CD4-positive, alpha-beta memory T cell (primary cell): ENCODE measurements at places on chromosomes 7 and 10.
A peak's percentile ranks its signal among the peaks of the same experiment; 100 is the strongest.

DNA sequence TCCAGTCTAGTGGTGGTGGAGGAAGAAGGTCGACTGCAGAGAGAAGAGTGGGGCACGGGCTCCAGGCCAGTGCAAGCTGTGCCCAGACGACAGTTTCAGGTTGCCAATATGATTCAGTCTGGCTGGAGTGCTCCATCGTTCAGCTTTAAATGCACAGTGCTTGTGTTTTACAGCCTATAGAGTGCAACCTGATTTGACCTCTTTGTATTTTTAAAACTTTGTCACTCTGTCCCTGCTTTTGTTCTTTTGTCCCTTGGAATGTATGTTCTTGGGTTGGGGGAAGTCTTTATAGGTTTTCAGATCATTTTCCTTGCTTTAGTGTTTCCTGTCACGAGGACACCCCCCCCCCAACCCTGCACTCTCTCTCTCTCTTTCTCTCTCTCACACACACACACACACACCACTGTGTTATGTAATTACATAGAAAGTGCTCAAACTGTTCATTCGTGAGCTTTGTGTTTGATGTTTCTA lies 198.0 kb downstream of the CAMK1D start:
- DNase-seq, result no peak

- no peak for DNase-seq
These were observed 306.4 kb upstream of the ZNF32 start for GRCh38 chr10:43955002-43955596.

DNA sequence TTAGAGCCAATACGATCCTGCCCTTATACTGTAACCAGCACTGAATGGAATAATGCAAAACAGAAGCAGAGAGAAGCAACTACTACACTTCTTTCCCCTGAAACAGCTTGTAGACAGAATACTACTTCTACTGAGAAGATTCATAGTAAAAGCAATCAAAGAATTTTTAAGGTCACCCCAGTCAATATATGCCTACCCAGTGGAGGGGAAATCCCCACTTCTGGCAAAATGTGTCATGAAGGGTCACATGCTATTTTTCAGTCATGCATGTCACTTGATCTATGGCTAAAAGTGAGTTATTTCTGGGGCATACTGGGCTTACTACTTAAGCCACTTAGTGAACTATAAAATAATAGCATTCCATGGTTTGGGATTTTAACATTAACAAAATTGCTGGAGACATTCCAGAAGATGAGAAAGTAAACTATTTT lies 25.6 kb downstream of the IRF5 start:
- DNase-seq, result no peak

DNA sequence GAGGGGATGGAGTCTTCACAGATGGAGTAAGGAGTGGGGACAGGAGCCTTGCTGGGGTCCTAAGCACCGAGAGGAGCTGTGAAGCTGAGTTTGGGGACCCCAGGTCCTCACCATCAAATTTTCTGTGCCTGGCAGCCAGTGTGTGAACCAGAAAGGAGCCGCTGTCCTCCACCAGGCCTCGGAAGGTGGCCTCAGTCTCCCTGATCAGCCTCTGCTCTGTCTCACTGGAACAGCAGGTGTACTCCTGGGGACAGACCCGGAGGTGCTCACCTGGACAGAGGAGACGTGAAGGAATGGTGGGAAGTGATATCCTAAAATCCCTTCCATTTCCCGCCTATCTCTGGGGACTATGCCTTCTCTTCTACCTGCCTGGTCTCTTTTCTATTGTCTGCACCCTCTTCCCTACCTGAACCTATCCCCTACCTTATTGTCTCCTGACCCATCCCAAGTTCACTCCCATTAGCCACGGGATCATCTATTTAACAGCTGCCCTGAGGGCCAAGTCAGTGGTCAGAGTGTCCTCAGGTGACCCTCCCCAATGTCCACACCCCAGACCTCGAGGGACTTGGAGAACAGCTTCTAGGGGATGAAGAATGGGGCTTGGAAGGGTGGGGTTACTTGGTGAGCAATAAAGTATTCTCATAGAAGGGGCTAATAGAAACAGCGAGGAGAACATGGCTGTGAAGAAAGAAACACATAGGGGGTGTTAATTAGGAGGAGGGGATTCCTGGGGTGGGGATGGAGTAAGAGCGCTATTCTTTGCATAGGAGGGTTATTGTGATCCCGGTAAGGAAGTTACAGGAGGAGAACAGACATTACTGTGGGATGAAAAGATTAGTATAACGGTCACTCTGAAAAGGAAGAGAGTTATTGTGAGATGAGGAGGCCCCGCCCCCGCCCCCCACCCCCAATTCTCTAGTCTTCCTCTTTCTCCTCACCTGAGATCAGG lies 811 bp downstream of the GPC2 start:
- no peak for DNase-seq

GRCh38 chr10:48574322-48574796 lies 30.5 kb downstream of the ARHGAP22 start:
- DNase-seq, result no peak

GRCh38 chr7:90749262-90749661 lies 153.1 kb downstream of the CDK14 start:
- DNase-seq, result no peak

DNA sequence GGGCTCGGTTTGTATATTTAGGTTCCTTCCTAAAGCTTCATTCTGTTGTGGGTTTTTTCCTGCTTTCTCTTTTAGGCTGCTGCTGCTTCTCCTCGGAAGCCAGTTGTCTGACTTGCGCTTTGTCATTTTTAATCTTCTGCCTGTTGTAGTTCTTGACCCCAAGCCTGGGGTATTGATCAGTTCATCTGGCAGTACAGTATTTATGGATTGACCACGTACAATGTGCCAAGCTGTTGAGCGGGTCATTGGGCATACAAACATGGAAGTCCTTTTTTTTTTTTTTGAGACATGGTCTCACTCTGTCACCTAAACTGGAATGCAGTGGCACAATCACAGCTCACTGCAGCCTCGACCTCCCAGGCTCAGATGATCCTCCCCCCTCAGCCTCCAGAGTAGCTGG lies 4.3 kb downstream of the PROSER2 start:
- DNase-seq, result no peak

DNA sequence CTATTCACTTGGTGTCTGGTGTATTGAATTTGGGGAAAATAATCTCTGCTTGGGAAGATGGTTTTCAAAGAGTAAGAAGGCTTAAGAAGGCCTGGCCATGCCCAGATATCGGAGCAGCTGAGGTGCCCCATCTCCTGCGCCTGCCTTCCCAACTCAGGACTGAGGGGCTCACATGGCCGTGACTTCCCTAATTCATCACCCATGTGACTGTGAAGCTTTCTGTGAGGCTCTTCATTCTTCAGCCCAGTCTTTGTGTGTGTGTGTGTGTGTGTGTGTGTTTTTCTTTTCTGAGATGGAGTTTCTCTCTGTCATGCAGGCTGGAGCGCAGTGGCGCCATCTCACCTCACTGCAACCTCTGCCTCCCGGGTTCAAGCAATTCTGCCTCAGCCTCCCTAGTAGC lies 53.2 kb downstream of the PROSER2 start:
- DNase-seq, result no peak

DNA sequence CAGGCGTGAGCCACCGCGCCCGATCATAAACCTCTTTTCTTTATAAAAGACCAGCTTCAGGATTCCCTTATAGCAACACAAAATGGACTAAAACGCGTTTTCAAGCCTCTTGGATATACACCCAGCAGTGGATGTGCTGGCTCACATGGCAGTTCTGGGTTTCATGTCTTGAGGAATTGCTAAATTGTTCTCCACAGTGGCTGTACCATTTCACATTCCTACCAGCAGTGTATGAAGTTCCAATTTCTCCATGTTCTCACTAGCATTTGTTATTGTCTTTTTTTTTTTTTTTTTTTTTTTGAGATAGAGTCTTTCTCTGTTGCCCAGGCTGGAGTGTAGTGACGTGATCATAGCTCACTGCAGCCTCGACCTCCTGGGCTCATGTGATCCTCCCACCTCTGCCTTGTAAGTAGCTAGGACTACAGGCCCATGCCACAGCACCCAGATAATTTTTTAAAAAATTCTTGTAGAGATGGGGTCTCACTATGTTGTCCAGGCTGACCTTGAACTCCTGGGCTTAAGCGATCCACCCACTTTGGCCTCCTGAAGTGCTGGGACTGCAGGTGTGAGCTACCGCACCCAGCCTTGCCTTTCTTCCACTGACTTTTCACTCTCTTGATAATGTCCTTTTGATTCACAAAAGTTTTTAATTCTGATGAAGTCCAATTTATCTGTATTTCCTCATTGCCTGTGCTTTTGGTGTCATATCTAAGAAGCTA lies 17.4 kb downstream of the TECPR1 start:
- DNase-seq, result no peak

GRCh38 chr10:22016046-22016705 lies 12.6 kb upstream of the DNAJC1 start:
- DNase-seq, result no peak

- DNase-seq, result no peak
These were observed 19.0 kb downstream of the ACTA2 start for GRCh38 chr10:88933564-88933963.

- DNase-seq, result peak; percentile 37
These were observed 46.1 kb downstream of the UBE2H start for GRCh38 chr7:129906700-129907099.

- no peak for DNase-seq
These were observed 177.3 kb upstream of the PFKP start for GRCh38 chr10:2890093-2890492.

DNA sequence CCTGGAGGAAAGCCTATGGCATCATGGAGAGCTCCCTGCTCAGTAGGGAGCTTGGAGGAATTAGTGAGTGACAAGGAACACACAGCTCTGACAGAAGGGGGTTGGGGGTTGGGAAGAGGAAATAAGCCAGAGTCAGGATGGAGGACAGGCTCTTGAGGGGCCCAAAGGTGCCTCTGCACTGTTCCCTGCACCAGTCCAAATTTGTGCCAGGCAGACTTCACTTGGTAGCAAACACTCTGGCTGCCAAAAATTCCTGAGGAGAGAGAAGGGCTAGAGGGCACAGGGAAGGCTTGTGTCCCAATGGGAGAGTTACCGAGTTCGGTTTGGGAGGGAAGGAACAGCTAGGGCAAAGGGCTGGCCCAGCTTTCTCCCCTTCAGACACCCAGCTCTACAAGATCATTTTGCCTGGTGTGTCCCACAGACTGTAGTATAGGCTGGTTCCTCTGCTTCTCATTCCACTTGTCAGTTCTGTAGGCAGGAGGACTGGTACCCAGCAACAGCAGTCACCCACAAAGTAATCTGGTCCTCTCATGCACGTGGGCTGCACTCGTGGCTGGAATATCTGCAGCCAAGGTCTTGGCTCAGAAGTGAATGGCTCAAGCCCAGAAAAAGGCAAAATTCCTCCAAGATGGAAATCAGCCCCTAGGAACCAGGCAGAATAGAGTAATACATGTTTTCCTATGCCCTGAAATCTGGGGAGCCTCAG lies 8.0 kb upstream of the KCNIP2 start:
- no peak for DNase-seq

DNA sequence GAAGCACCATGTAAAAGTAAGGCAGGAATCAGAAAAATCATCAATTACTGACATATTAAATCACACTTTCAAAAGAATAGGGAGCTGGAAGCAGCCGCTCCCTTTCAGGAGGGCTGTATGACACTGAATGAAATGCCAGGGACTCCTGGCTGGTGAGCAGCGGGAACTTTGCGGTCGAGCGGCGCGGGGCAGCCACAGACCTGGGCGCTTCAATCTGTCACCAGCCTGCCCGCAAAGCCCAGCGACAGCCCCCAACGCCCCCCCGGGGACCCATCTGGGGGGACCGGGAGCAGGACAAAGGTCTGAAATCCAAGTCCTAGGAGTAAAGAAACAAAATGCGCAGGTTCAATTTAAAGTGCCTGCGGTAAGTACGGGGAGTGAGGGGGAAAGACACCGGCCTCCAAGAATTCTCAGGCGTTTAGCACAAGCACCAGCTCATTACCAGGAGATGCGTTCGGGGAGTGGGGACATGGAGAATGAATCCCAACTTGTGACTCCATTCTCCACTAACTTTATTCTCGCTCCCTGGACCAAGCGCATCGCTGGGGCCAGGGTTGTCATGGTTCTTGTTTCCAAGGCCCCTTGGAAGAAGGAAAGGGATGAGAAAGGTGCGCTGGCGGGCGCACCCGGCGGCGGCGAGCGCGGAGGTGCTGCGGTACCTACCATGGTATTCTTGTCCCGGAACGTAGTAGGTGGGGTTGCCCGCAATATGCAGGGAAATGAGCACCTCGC lies 824 bp downstream of the RELN start:
- no peak for DNase-seq

GRCh38 chr7:102951839-102952238 lies 39.0 kb downstream of the LRRC17 start:
- DNase-seq, result no peak

GRCh38 chr7:20219446-20220292 lies 2.5 kb upstream of the MACC1 start:
- no peak for DNase-seq

DNA sequence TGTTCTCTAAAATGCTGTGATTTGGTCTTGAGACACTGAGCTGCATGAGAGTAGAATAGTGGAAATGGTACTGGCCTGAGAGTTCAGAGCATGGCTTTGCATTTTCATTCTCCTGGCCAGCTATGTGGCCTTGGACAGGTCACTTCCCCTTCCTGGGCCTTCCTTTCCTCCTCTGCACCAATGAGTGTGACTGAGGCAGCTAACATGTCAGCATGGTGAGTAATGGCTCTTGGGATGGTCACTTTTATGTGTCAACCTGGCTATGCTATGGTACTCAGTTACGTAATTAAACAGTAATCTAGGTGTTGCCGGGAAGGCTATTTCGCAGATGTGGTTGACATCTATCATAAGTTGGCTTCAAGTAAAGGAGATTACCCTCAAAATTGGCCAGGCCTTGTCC lies 109.3 kb downstream of the RTKN2 start:
- DNase-seq, result no peak

DNA sequence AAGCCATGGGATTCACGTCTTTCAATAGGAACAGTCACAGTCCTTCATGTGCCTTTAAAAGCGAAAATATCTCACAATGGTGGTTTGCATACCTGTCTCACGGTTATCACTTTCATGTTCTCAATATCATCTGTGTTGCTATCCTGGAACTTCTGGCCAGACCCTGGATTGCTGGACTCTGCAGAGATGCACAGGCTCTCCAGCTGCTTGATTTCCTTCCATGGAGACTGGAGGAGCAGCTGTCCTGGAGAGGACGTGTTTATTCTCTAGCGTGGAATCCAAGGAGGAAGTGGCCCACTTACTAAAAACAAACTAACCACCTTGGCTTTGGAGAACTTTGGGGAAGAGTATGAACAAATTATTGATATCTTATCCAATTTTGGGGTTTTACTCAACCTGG lies 16.5 kb downstream of the BTBD16 start:
- DNase-seq, result no peak
